ENCODE measurements at places on chromosomes 5 and 9. TPM values are rescaled to one million over a fixed set of nuclear protein-coding genes. Genes with fewer than 3 reads are reported as not detected.

GRCh38 chr5:139806726-139807646, 11.4 kb downstream of the PSD2 start:
- no peak for DNase-seq

- DNase-seq, result no peak
Measured at GRCh38 chr5:149145138-149145537, 3.8 kb downstream of the ABLIM3 start.

DNA sequence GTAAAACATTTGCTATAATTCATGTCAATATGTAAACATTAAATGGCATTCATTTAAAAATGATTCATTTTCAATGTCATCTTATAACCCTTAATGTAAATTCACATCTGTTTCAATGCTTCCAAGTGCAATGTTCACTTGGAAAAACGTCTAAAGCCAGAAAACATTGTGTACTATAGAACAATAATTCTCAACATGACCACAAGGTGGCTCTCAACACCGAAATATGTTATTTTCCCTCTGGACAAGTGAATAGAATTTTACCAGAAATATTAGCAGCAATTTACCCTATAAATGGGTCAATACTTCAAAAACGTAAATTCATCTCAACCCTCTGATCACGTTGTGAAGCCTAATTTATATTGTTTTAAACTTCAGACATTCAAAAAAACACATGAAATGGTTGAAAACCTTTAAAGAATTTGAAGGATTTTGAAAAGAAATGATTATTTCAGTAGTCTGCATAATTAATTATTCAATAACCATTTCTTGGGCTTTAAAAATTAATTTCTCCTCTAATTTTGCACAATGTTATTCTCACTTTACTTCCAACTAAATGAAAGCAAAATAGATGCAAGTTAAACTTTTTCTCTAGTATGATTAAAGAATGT, 11.0 kb downstream of the CDH10 start:
- DNase-seq, result no peak

- no peak for DNase-seq
Measured at GRCh38 chr5:35694481-35694880, 76.8 kb downstream of the SPEF2 start.

GRCh38 chr5:73031839-73032238, 76.0 kb downstream of the FCHO2 start:
- DNase-seq, result no peak

DNA sequence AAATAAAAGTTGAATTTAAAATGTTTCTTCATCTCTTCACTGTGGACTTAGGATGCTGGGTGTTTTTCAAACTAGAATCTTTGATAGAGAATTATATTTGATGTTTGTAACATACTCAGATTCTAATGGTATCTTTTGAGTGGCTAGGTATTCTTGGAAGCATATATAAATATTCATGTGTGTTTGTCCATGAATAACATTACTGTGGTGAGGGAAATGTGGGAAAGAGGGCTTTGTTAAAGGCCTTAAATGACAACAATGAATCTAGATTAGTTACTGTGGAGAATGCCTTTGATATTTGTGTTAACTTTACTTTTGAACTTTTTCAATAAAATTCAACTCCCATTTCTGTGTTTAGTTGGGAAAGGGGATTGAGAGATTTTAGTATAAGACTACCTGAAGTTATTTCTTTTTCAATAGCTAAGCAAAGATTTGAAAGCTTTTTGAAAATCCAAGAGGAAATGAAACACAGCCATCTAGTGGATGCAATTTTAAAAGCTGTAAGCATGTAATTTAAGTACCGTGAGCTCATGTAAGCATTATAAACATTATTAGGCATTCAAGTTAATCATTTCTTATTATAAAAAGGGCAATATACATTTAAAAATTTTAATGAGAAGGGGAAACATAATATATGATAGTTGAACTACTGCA, 69.6 kb downstream of the CCDC171 start:
- no peak for DNase-seq

DNA sequence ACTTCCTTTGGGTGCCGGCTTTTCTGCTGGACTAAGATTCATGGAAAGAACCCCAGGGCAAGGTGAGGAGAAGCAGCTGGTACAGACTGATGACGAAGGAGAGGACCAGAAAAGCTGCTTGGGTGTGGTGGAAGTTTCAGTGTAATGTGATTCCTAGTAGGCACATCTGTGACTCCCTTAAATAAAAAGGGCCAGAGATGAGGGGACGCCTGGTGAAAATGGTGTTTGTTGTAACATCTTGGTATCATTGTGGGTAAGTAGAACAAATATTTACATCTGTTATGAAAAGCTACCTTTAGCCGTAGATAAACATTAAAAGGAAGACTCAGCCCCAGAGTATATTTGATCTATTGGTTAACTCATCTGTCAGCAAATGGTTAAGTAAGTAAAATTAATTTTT, 33.8 kb downstream of the OTULINL start:
- no peak for DNase-seq

DNA sequence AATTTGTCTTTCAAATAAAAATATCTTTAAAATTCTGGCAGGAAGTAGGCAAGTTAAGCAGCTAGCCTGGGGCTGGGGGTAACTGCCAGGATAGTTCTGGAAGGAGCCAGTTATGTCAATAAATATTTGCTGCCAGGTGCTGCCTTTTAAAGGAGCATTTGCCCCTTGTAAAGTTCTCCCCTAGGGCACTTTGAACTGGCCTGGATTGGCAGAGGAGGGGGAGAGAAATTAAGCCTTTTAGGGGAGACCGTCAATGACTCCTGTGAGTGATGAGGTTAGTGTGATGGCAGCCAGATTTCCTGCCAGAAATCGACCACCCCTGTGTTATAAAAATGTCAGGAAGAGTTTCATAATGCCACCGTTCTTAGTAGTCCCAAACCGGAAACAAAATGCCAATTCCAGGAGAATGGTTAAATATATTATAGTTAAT, 89.8 kb upstream of the ELL2 start:
- no peak for DNase-seq

- DNase-seq, result no peak
Measured at GRCh38 chr9:19151425-19152159, 24.3 kb upstream of the PLIN2 start.

DNA sequence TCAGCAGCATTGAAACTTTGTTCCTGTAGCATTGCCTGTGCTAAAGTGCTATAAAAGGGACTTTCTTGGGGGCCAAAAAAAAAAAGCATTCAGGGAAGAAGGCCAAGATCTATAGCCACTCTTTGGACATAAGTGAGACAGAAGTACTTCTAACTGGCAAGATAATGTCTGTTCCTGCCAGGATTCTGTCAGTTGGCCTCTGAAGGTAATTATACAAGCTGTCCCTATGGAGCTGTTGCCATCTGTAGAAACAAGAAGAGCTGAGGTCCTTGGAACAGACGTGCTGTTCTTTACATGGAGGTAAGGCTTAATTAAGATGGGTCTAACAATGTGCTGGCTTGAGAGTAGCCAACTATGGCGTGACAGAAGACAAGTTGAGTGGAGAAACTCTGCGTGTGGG, 9.7 kb downstream of the KIF20A start:
- DNase-seq, result no peak

DNA sequence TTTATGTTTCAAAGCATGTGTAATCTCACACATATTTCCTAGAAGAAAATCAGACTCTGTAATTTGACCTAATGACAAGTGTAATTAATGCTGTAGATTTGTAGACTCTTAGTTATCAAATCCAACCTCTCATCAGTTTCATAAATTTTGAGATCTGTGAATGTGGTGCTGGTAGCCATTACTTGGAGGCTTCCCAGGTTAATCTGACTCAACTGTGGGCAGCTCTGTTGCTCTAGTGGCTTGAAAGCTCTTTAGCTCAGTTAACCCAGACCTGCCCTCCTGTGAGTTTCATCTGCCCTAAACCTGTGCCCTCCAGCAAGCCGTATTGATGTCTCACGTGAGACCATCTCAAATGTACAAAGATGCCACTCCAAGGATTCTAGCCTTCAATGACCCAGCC, 323.4 kb downstream of the FBXL7 start:
- no peak for DNase-seq

- DNase-seq, result no peak
Measured at GRCh38 chr9:96495341-96495740, 45.4 kb downstream of the HABP4 start.

DNA sequence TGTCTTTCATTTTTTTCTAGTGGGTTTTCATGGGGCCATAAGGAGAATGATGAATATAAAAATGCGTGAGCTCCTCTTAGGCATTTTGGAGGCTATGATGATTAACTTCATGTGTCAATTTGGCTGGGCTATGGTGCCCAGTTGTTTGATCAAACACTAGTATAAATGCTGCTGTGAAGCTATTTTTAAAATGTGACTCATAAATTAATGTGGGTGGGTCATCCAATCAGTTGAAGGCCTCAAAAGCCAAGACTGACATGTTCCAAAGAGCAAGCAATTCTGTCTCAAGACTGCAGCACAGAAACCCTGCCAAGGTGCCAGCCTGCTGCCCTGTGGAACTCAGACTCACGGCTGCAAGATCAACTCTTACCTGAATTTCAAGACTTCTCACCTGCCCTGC, 24.4 kb upstream of the ICE1 start:
- no peak for DNase-seq

DNA sequence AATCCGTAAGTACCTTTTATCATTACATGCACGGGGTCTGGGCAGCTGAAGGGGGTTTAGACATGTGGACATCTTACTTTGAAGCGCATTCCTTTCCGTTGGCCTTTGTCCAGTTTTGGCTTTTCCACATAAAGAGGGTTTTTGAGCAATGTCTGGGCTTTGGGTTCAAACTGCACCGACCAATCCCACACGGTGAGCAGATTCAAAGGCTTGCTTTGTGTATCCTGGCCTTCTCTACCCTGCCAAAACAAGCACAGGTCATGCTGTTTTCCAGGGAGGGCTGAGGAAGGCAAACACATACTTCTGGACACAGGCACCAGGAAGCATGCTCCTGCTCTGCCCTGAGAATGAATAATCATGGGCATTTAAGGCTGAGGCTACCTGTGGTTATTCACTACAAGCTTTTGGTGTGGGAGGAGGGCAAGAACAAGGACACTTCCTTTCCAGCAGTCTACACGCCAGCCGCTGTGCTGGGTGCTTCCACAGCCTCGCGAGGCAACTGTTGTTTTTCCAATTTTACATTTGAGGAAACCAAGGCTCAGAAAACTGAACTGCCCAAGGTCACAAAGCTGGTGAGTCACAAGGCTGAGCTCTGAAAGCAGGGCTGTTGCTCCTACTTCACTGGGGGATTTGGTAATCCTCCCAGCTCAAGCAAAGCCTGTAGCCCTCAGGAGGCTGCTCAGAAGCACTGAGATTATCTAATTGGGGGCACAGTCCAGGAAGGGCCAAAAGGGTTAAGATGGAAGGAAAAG, 59.8 kb upstream of the GOLPH3 start:
- DNase-seq, result no peak

DNA sequence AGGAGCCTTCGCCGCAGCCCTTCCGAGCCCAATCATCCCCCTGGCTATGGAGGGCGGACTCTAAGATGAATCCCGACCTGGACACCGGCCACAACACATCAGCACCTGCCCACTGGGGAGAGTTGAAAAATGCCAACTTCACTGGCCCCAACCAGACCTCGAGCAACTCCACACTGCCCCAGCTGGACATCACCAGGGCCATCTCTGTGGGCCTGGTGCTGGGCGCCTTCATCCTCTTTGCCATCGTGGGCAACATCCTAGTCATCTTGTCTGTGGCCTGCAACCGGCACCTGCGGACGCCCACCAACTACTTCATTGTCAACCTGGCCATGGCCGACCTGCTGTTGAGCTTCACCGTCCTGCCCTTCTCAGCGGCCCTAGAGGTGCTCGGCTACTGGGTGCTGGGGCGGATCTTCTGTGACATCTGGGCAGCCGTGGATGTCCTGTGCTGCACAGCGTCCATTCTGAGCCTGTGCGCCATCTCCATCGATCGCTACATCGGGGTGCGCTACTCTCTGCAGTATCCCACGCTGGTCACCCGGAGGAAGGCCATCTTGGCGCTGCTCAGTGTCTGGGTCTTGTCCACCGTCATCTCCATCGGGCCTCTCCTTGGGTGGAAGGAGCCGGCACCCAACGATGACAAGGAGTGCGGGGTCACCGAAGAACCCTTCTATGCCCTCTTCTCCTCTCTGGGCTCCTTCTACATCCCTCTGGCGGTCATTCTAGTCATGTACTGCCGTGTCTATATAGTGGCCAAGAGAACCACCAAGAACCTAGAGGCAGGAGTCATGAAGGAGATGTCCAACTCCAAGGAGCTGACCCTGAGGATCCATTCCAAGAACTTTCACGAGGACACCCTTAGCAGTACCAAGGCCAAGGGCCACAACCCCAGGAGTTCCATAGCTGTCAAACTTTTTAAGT, 819 bp downstream of the ADRA1B start:
- no peak for DNase-seq

- DNase-seq, result no peak
Measured at GRCh38 chr9:114098021-114098935, 814 bp downstream of the KIF12 start.

DNA sequence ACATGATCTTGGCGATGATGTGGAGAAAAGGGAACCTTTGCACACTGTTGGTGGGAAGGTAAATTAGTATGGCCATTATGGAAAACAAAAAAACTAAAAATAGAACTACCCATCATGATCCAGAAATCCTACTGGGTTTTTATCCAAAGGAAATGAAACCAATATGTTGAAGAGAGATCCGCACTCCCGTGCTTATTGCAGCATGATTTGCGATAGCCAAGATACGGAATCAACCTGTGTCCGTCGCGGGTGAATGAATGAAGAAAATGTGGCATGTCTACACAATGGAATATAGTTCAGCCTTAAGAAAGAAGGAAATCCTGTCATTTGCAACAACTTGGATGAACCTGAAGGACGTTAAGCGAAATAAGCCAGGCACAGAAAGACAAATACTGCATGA, 84.5 kb downstream of the TTLL11 start:
- no peak for DNase-seq

DNA sequence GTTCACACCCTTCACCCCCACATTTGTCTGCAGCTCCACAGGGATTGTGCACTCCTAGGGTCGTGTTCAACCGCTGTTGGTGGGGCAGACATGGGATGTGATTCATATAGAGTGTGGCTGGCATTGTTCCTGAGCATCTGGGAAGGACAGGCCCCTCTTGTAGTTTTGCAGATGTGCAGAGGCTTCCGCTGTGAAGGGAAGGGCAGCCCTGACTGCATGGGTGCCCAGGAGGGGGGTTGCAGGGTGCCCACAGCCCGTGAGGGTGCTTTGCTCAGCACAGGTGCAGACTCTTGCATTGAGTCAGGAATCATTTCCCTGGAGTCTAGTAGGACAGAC, 30.2 kb upstream of the PITX1 start:
- no peak for DNase-seq

GRCh38 chr5:126433701-126434100, 10.5 kb downstream of the GRAMD2B start:
- DNase-seq, result no peak

GRCh38 chr9:124277420-124277819, 19.7 kb downstream of the NEK6 start:
- no peak for DNase-seq

- no peak for DNase-seq
Measured at GRCh38 chr9:71441266-71441665, 319.8 kb upstream of the TRPM3 start.

Gene MAMDC2
- 18.5 TPM for total RNA-seq

Gene IFNA10
- not detected for total RNA-seq

Gene KCNIP1
- 2.1 TPM for total RNA-seq

Gene ABO
- total RNA-seq, result 10.9 TPM

Gene RUFY1
- total RNA-seq, result 52.1 TPM

Gene PKD2L2
- total RNA-seq, result not detected

Gene NOP16
- 9.3 TPM for total RNA-seq

Gene F12
- 0.49 TPM for total RNA-seq

Gene BAAT
- total RNA-seq, result not detected

Gene TMEM174
- total RNA-seq, result not detected

Gene F2RL2
- total RNA-seq, result 0.89 TPM

Gene AUH
- total RNA-seq, result 28.7 TPM

Gene FAM219A
- 29.8 TPM for total RNA-seq

Gene PAPPA
- 3.3 TPM for total RNA-seq

Gene LCN15
- not detected for total RNA-seq

Gene AHRR
- 5.1 TPM for total RNA-seq

Gene PCDHGA9
- total RNA-seq, result 10.7 TPM

All from sciatic nerve (tissue), 2 donors.